ENCODE measurements at places on chromosomes 11 and 22. TPM values are rescaled to one million over a fixed set of nuclear protein-coding genes. Genes with fewer than 3 reads are reported as not detected.

The CLMP gene
- 0.07 TPM for total RNA-seq

The TRAF6 gene
- total RNA-seq: 14.4 TPM

The KRTAP5-1 gene
- total RNA-seq: not detected

DNA sequence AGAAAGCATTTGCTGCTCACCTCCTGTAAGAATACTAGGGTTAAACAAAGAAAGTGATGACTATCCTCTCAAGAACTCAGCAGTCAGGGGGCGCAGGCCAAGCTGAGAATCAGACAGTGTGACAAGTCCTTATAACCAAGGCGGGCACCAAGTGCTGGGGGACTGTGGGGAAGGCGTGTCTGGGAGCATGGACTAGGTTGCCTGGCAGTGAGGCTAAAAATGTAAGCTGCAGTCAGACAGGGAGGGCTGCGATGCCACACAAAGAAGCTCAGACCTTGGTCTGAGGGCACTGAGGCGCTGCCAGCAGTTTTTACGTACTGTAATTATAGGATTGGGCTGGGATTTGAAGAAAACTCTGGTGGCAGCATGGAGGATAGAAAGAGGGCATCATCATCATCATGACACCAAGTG is 73.7 kb downstream of the FLI1 start:
- H3K27ac ChIP-seq: no peak overlapping the region
- no peak for DNase-seq
- peaks cover 9% of the 10 kb centered on the region for H3K4me1 ChIP-seq
- no peak overlapping the region for H3K4me3 ChIP-seq
- H3K36me3 ChIP-seq: peaks cover 74% of the 10 kb centered on the region
- H3K27me3 ChIP-seq: no peaks in the 10 kb centered on the region

- no peaks in the 10 kb centered on the region for H3K27me3 ChIP-seq
- H3K36me3 ChIP-seq: no peaks in the 10 kb centered on the region
- no peaks in the 10 kb centered on the region for H3K4me1 ChIP-seq
- no peak for DNase-seq
Measured at GRCh38 chr11:112610494-112610893, 349.8 kb upstream of the PLET1 start.

The DSCAML1 gene
- total RNA-seq: 0.48 TPM

DNA sequence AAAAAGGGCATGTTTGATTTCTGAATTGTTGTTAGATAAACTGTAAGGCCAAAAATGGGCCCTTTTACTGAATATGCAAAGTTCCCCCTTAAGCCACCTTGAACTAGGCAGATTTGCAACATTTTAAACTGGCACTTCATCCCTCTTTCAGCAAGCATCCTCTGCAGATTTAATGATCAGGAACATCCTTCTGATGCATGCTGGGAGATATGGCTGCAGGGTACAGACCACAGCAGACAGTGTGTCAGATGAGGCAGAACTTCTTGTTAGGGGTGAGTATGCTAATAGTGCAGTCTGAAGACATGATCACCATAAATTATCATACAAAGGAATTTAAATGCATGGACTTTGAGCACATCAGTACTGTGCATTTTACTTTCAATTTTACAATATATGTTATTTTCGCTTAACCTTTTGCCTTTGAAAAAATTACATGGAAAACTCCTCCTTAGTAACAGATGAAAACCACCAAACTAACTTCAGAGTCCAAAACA is 462.5 kb upstream of the ARHGAP42 start:
- H3K27ac ChIP-seq: no peak overlapping the region
- H3K4me1 ChIP-seq: no peaks in the 10 kb centered on the region
- no peak for DNase-seq
- no peaks in the 10 kb centered on the region for H3K36me3 ChIP-seq

The BIRC3 gene
- total RNA-seq: 191 TPM

DNA sequence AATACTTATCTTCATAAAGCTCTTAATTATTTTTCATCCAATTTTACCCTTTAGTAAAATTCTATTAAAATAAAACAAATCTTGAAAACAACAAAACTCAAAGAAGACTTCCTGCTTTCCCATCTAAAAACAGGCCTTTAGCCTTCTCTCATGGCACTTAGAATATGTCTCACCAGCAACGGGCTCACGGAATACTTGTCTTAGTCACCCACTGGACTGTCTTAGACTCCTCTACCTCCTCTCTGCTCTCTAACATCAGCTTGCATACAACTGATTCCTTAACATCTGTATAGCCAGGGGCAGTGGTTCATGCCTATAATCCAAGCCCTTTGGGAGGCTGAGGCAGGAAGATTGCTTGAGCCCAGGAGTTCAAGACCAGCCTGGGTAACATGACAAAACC is 13.7 kb downstream of the HPS5 start:
- DNase-seq: no peak
- no peak overlapping the region for H3K4me3 ChIP-seq
- no peaks in the 10 kb centered on the region for H3K4me1 ChIP-seq
- no peak overlapping the region for H3K27ac ChIP-seq
- H3K36me3 ChIP-seq: peaks cover 33% of the 10 kb centered on the region

GRCh38 chr11:121669422-121669821 is 216.7 kb upstream of the SORL1-AS1 start:
- no peaks in the 10 kb centered on the region for H3K36me3 ChIP-seq
- DNase-seq: no peak
- no peak overlapping the region for H3K27ac ChIP-seq
- no peaks in the 10 kb centered on the region for H3K27me3 ChIP-seq
- H3K4me3 ChIP-seq: no peak overlapping the region

DNA sequence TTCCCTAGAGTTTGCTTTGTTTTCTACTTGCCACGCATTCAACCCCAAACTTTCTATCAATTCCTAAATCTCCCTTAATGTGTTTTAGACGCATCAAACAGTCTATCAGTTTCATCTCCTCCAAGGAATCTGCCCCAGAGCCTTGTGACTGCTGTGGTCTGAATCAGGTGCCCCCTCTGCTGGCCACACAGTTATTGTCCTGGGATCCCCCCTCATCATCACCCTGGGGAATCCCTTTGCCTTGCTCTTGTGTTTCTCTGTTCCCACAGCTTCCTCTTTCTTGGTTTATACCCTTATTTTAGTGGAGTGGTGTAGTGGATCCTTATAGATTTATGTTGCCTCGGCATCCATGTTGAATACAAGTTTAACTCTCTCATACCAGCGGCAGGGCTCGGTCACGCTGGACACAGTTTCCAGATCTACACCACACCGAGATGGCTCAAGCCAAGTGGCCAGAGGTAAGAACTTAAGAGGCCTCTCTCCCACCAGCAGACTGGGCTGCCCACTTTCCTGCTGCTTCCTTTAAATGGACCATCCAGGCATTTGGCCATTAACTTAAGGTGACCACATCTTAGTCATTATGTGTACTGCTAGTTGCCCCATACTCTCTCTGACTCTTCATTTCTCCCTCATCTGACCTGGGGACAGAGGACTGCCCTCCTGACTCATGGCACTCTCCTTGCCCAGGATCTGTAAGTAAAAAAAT is 8.2 kb downstream of the UPB1 start:
- H3K4me3 ChIP-seq: no peak overlapping the region
- no peaks in the 10 kb centered on the region for H3K36me3 ChIP-seq
- DNase-seq: peak; percentile 53
- H3K27ac ChIP-seq: no peak overlapping the region

DNA sequence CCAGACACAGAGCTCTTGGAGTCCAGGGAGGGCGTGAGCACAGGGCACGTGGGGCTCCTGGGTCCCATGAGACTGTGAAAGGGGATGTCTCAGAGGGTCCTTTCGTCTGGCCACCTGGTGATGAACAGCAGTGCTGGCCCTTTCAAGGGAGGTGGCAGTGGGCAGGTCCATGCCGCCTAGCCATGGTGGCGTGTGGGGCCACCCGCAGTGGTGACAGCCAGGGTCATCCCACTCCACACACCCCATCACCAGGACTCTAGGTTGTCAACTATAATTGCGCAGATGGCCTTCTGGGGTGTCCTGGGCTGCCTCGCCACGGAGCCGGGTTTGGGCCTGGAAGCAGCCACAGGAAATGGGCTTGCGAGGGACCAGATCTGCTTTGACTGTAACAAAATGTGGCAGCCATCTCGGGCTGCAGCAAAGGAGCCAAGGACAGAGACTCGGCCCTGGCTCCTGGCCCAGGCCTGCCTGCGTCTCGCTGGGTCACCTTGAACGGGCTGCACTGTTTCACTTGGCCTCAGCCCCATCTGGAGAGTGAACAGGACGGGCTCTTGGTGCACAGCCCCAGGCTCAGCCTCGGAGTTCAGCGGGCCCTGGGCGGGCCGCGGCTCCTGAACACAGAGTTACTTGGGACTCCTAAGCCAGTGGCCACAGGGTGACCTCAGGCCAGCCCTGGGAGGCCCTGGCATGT is 1350.5 kb downstream of the BRD1 start:
- no peaks in the 10 kb centered on the region for H3K4me1 ChIP-seq
- no peak overlapping the region for H3K27ac ChIP-seq

GRCh38 chr11:97354576-97354975 is 964.8 kb downstream of the JRKL start:
- H3K36me3 ChIP-seq: no peaks in the 10 kb centered on the region
- H3K4me1 ChIP-seq: no peaks in the 10 kb centered on the region
- no peak overlapping the region for H3K27ac ChIP-seq

GRCh38 chr11:129973068-129973467 is 29.6 kb downstream of the PRDM10 start:
- H3K27ac ChIP-seq: no peak overlapping the region
- no peaks in the 10 kb centered on the region for H3K4me1 ChIP-seq
- no peaks in the 10 kb centered on the region for H3K36me3 ChIP-seq
- no peak overlapping the region for H3K4me3 ChIP-seq

The DRD4 gene
- total RNA-seq: 0.22 TPM

The ART1 gene
- total RNA-seq: not detected

DNA sequence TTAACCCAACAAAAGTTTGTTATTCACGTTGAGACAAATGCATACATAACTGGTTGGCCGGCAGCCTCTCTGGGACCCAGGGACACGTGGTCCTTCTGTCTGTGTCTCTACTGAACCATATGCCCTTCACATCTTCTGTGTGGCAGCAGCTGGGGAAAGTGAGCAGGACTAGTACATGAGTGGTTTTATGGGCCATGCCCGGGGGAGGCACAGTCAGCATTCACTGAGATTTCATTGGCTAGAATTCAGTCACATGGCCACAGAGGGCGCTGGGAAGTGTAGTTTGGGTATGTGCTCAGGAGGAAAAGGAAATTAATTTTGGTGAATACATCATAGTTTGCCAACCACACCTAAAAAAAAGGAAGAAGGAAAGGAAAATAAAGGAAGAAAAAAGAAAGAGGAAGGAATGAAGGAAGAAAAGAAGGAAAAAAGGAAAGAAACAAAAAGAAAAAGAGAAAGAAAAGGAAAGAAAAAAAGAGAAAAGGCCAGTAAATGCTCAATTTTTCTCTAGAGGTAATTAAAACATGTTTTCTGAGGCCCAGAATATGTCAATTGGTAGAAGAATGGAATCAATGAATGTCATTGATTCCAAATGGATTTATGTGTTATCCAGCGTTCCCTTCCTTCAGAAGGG is 55.9 kb upstream of the KIRREL3 start:
- H3K27me3 ChIP-seq: no peaks in the 10 kb centered on the region
- H3K27ac ChIP-seq: no peak overlapping the region
- no peaks in the 10 kb centered on the region for H3K36me3 ChIP-seq

The NXPE1 gene
- not detected for total RNA-seq

The ATL3 gene
- total RNA-seq: 42.1 TPM

- no peaks in the 10 kb centered on the region for H3K27me3 ChIP-seq
- H3K4me1 ChIP-seq: no peaks in the 10 kb centered on the region
- no peaks in the 10 kb centered on the region for H3K36me3 ChIP-seq
Measured at GRCh38 chr11:115126515-115127208, 377.6 kb downstream of the CADM1 start.

DNA sequence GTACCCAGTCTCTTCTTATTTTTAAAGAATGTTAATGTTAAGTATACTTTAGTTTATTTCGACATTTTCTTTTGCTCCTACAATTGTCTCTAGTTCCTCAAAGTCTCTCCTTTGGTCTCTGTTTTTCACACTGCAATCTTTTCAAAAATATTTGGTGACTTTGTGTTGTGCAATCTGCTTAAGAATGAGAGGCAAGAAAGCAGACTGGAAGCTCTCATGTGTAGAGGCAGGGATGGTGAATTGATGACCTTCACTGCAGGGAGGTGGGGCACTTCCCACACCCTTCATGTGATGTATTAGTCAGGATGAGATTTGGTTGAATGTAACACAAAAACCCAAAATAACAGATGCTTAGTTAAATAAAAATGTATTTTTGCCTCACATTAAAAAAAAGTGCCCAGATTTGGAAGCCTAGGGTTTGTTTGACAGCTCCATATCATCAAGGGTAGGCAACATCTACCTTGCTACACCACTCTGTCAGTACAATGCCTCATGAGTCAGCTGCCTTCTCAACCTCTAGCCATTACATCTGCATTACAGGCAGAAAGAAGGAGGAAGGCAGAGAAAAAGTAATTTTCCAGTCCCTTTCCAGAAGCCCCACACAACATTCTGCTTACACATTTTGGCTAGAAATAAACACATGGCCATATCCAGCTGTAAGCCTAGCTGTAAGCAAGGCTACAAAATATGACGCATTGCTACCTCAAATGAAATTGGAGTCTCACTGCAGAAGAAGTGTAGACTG is 3.8 kb upstream of the MMP27 start:
- no peak overlapping the region for H3K4me3 ChIP-seq
- H3K36me3 ChIP-seq: no peaks in the 10 kb centered on the region
- H3K27ac ChIP-seq: no peak overlapping the region
- DNase-seq: no peak
- H3K4me1 ChIP-seq: no peaks in the 10 kb centered on the region

- H3K4me1 ChIP-seq: no peaks in the 10 kb centered on the region
- H3K36me3 ChIP-seq: no peaks in the 10 kb centered on the region
- no peak overlapping the region for H3K4me3 ChIP-seq
- no peaks in the 10 kb centered on the region for H3K27me3 ChIP-seq
Measured at GRCh38 chr11:63719987-63720386, 38.7 kb downstream of the RTN3 start.

DNA sequence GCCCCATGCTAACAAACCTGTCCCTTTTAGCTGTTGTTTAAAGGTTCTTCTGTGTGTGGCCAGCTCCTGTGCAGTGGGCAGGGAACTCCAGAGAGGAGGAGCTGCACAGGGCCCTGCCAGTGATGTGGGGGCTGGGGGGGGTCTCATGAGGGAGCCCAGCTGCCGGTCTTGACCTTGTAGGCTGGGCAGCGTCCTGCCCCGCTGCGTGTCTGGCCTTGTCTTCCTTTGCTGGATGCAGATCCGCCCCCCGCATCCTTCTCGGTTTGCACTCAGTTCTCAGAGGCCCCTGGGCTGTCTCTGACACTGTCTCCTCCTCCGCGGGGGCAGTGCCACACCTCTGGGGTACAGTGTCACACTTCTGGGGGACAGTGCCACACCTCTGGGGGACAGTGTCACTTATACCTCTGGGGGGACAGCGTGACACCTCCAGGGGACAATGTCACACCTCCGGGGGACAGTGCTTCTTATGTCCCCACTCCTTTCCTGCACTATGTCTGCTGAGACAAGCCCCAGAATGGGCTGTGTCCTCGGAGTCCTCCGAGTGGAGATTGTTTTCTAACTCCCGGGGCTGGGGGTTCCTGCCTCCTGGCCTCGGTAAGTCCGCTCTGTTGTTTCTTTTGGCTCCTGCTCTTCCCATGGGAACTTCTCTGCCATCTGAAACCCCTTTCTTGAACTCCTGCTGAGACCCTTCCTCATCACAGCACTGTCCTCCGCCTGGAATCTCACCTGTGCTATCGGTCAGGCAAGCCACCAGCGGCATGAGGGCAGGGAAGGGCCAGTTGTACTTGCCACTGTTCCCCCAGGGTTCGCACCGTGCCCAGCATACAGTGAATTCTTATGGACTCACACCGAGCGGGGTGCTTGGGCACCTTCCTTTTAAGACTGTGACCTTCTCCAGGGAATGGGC is 788.3 kb downstream of the TBC1D22A start:
- H3K27me3 ChIP-seq: no peaks in the 10 kb centered on the region
- H3K4me1 ChIP-seq: no peaks in the 10 kb centered on the region
- H3K4me3 ChIP-seq: no peak overlapping the region
- no peak overlapping the region for H3K27ac ChIP-seq
- DNase-seq: no peak

The RIC3 gene
- total RNA-seq: 11.8 TPM
